ENCODE measurements at places on chromosomes 6 and 20.
A peak's percentile ranks its signal among the peaks of the same experiment; 100 is the strongest.

- DNase-seq, result no peak
Measured at GRCh38 chr6:14518515-14519217, 401.1 kb downstream of the CD83 start.

GRCh38 chr6:21228411-21228810, 365.1 kb upstream of the SOX4 start:
- DNase-seq, result no peak

DNA sequence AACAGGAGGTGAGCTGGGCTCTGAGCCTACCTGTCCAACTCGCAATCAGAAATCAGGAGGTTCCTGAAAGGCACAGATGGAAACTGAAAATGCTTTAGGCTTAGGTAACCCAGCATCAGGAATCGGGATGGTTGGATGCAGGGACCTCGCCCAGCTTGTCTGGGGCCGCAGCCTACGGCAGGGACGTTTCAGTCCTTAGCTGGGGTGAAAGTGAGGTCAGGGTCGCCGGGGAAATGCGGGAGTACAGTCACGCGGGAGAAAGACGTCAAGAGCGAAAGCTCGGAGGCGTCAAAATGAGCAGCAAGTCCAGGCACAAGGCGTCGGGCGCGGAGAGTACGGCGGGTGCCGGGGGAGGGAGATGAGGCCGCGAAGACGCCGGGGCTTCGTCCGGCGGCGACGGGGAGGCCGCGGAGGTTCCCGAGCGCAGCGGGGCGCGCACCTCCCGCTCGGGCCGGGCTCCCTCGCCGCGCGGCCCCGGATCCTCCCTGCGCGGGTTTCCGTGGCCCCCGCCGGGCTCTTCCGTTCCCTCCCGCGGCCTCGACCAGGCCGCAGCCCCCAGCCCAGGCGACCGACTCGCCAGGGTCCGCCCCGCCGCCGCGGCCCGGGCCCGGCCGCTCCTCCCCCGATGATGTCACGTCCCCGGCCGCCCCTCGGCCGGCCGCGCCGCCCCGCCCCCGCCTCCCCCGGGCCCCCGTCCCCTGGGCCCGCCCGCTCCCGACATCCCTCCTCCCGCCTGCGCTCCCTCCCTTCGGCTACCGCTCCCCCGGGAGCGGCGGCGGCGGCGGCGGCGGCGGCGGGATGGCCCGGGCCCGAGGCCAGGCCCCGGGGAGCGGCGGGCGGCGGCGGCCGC, at the start of gene EBF4:
Gene EBF4, plus strand, starts transcription at position 745 of the 850 bp plus-strand sequence. CDS start 866 bp downstream, outside the sequence.
- peak; percentile 32 for DNase-seq

- no peak for DNase-seq
Measured at GRCh38 chr20:41426086-41426830, 59.6 kb upstream of the EMILIN3 start.

GRCh38 chr20:18515973-18516372, 8.2 kb downstream of the SEC23B start:
- DNase-seq, result no peak

- no peak for DNase-seq
Measured at GRCh38 chr6:158978757-158979156, 21.2 kb downstream of the RSPH3 start.

DNA sequence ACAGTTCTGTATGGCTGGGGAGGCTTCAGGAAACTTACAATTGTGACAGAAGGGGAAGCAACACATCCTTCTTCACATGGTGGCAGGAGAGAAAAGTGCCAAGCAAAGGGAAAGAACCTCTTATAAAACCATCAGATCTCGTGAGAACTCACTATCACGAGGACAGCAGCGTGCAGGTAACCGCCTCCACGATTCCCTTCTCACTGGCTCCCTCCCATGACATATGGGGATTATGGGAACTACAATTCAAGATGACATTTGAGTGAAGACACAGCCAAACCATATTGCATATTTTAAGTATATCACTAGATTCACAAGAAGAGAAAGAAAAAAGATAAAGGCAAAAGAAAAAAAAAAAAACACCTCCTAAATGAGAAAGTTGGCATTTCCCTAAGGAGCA, 431.9 kb upstream of the RGS17 start:
- DNase-seq, result no peak
